RPMI7951 (cell line): ENCODE measurements at places on chromosomes 6 and 20. TPM values are rescaled to one million over a fixed set of nuclear protein-coding genes. Genes with fewer than 3 reads are reported as not detected.
A peak's percentile ranks its signal among the peaks of the same experiment; 100 is the strongest.

GRCh38 chr6:46090115-46091079, 39.4 kb upstream of the ENPP4 start:
- peak; percentile 49 for DNase-seq

GRCh38 chr6:51450958-51451357, 632.3 kb downstream of the TFAP2B start:
- DNase-seq: no peak

The BPIFB4 gene
- not detected in 2 replicates for total RNA-seq

GRCh38 chr6:153032255-153032882, 29.9 kb upstream of the MTRF1L start:
- peak; percentile 60 for DNase-seq

The EEF1A1 gene
- total RNA-seq: 8,626 and 10,453 TPM in 2 replicates

DNA sequence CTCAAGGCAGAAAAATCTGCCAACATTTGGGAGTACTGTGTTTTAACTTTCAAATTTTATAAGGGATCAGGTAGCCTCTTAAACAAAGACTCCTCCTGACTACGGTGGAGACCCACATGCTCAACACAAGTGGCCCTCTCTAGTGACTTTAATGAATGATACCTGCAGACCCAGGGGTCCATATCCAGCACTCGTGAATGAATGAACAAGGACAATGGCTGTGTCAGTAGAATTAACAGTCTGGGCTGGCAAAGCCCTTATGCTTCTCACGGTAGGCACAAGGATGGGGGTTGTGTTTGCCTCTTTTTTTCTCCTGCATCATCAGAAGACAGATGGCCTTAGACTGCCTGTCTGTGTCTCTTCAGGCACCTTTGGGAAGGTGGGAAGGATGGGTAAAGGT, 112.6 kb upstream of the TRAF3IP2 start:
- DNase-seq: no peak

DNA sequence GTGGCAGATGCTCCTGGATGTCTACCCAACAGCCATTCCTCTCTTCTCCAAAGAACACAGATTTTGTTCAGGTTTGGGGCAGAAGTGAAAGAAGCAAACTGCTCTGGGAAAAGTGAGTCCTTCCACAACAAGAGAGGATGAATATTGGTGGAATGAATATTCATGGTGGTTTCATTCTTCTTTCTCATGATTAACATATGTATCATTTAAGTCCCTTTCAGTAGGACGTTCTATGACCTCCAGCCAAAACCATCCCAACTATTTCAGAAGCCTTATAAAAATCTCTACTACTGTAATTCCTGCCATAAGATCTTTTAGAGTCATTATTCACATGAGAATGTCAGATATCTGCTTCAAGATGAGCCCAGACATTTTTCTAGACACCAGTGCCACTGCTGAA, 44.4 kb downstream of the MDN1 start:
- DNase-seq: no peak
